Activated CD4-positive, alpha-beta T cell treated with anti-CD3 and anti-CD28 coated beads for 24 hours (primary cell): ENCODE measurements at places on chromosomes 1 and 21.

GRCh38 chr21:19529031-19529430 lies 1125.4 kb upstream of the TMPRSS15 start:
- no peak for DNase-seq

- DNase-seq, result no peak
Measured at GRCh38 chr1:98164509-98164908, 243.7 kb upstream of the DPYD start.

GRCh38 chr1:47002211-47002610 lies 21.3 kb upstream of the CYP4X1 start:
- DNase-seq, result no peak

DNA sequence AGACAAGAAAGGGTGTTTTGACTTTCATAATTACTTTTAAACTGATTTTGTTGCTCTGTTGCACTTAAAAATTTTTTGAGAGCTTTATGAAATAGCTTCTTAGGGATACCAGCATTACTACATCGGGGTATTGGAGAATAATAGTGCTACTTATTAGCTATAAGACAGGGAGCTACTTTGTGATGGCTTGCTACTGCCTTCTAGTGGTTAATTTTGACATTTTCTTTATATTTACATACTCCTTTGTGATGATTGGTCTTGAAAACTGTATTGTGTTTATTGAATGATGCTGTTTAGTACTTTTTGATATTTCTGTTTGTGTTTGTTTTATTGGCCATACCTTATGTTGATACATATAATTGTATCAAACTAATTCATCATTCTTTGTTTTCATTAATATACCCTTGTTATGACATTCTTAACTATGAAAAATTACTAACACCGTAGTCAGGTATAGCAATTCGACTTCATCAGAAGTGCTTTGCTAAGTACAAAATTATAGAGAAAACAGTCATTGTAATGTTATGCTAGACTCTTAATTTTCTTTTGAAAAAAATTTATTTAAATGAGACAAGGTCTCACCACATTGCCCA lies 85.5 kb downstream of the CLIC4 start:
- no peak for DNase-seq

- no peak for DNase-seq
Measured at GRCh38 chr1:211711315-211711705, 35.9 kb upstream of the NEK2 start.
